ENCODE measurements at places on chromosomes 3 and 15.
A peak's percentile ranks its signal among the peaks of the same experiment; 100 is the strongest.

- no peak for DNase-seq
Observed at GRCh38 chr3:41037651-41038334, 161.5 kb upstream of the CTNNB1 start.

- DNase-seq: no peak
Observed at GRCh38 chr3:173846584-173846983, 449.0 kb downstream of the NLGN1 start.

DNA sequence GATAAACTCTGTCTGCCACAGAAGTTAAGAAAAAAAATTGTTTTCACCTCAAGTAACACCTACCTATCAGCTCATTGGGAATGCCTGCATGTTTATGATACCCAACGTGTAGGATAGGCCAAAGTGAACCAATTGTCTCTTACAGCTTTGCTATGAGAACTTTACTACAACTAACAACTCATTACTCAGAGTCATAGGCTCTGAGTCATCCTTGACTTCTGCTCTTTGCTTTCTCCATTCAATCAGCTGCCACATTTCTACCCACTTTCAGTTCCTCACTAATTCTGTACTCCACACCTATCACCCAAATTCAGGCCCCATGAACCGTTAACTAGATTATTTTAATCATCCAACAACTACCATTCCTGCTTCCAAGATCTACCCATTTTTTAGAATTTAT is 843.9 kb downstream of the TUSC7 start:
- peak; percentile 11 for DNase-seq

- DNase-seq: peak; percentile 6
Observed at GRCh38 chr15:39720621-39721611, 61.7 kb downstream of the FSIP1 start.

DNA sequence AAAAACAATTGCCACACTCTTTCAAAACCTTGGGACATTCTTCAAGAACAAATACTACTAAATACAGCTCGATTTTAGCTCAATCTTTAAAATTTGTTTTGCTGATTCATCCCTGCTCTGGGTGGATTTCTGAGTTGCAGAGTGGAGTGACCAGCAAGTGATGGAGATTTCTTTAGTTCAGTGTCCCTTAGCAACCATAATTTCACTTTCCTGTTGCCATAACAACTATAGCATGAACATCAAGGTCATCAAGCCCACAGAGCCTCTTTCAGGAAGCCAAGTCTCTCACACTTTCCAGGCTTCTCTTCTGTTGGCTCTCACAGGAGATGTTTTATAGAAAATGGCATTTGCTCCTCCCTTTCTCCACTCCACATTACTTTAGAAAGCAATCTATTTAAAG is 597.2 kb upstream of the ADAMTS9 start:
- peak; percentile 21 for DNase-seq

DNA sequence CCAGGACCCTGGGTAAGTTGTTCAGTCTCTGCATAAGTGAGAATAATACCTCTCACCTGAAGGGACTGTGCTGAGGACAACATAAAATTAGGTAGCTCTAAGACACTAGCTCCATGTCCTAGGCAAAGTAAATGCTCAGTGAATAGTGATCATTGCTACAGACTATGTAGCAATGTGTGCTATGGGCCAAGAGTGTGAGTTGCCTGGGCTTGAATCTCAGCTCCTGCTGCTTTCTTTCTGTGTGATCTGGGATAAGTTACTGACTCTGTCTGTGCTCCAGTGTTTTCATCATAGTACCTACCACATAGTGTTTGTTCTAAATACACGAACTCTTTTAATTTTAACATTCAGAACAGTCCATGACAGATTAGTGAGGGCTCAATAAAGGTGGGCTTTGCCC is 81.1 kb upstream of the MFGE8 start:
- DNase-seq: no peak

DNA sequence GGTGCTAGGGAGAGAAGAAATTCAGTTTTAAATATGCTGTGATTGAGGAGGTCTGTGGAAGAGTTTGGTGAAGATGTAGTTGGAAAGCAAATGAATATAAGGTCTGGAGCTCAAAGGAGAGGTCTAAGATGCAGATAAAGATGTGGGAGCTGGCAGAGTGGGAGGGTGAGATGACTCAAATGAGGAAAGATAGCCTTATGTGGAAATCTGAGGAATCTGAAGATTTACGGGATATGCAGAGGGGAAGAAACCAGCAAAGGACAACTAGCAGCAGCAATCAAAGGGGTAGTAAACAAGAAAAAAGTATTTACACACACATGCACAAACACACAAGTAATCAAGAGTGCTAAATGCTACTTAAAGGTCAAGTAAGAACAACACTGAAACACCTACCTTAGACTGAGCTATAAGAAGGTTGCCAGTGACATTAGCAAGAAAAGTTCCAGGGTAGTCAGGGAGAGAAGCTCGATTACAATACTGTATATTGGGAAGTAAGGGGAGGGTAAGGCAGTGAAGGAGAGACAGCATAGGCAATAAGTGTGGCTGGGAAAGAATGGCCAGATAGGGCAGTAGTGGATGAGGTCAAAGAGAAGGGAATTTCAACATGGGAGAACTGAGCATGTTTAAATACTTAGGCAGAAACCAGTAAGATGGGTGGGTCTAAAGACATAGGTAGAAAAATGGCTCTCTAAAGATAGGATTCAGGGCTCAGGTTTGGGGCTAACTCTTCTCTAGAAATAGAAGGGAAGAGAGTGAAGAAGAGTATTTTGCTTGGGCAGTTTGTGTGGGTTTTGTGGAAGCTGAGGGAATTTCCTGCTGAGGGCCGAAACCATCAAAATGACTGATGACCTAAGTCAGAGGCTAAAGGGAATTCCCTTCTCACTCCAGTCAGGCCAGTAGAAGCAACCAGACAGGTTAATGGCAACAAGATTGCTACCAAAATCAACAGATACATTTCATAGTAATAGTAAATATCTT is 8.9 kb downstream of the CMTM6 start:
- DNase-seq: no peak

- no peak for DNase-seq
Observed at GRCh38 chr3:16079519-16079918, 95.0 kb upstream of the GALNT15 start.

All from foreskin melanocyte (primary cell).